ENCODE measurements at places on chromosomes 11 and 22. TPM values are rescaled to one million over a fixed set of nuclear protein-coding genes. Genes with fewer than 3 reads are reported as not detected.

GRCh38 chr11:35907648-35908431, 36.0 kb upstream of the LDLRAD3 start:
- DNase-seq: no peak
- H3K27ac ChIP-seq: no peak overlapping the region
- H3K36me3 ChIP-seq: peaks cover 2% of the 10 kb centered on the region
- H3K4me1 ChIP-seq: no peaks in the 10 kb centered on the region

GRCh38 chr22:39003165-39003638, 10.9 kb upstream of the APOBEC3C start:
- peak; percentile 86 for DNase-seq
- no peaks in the 10 kb centered on the region for H3K36me3 ChIP-seq
- H3K27ac ChIP-seq: no peak overlapping the region
- no peaks in the 10 kb centered on the region for H3K27me3 ChIP-seq
- H3K4me3 ChIP-seq: no peak overlapping the region
- peaks cover 9% of the 10 kb centered on the region for H3K4me1 ChIP-seq

- no peak for DNase-seq
- H3K27me3 ChIP-seq: no peaks in the 10 kb centered on the region
- H3K36me3 ChIP-seq: peaks cover 1% of the 10 kb centered on the region
Observed at GRCh38 chr22:21947040-21948014, 5.3 kb downstream of the PPM1F start.

GRCh38 chr11:2673250-2673610, 26.6 kb downstream of the KCNQ1OT1 start:
- no peak overlapping the region for H3K4me3 ChIP-seq
- no peaks in the 10 kb centered on the region for H3K4me1 ChIP-seq
- H3K36me3 ChIP-seq: no peaks in the 10 kb centered on the region

DNA sequence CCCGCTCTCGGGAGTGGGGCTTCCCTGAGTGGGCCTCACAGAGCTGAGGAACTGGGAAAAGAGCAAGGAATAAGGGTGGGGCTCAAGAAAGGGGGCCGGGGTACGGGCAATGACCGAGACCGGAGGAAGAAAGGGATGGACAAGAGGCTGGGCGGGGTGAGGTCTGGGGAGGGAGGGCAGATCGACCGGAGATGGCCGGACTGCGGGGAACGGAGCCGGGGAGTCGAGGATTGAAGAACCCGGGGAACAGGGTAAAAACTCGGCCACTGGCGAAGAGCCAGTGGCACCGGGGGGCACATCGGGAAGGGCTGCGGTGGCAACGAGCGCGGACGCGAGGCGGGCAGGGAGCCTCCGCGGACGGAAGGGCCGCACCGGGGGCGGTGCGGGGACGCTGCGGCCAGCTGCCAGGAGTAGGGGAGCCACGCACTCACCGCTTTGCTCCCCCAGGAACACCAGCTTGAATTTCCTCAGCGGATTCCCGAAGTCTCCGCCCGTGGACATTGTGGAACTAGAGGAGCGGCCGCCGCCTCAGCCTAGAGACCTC, 667 bp downstream of the RAB6A start:
- no peaks in the 10 kb centered on the region for H3K27me3 ChIP-seq
- H3K36me3 ChIP-seq: peaks cover 3% of the 10 kb centered on the region
- H3K4me3 ChIP-seq: peak overlapping the region; percentile 88
- H3K4me1 ChIP-seq: peaks cover 38% of the 10 kb centered on the region
- peak overlapping the region; percentile 69 for H3K27ac ChIP-seq

DNA sequence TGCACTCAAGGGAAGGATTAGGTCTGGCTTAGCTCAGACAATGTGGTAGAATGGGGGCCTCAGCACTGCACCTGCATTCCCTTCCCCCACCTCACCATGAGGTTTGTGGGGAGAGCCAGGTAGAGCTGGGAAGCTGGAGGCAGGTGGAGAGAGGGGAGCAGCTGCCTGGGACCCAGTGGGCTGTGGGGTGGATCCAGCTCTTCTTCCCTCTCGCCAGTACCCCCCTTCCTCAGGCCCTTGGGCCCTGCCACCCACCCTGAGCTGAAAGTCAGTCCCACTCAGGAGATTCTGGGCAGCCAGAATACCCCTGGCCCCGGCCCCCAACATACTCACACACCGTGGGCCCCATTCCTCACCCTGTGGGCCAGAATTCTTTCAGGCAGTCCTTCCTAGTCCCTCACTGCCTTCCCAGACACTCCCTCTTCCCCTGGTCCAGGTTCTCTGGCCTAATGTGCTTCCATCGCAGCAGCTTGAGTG, 3.1 kb upstream of the POLD4 start:
- peaks cover 32% of the 10 kb centered on the region for H3K4me1 ChIP-seq
- DNase-seq: no peak
- H3K27me3 ChIP-seq: no peaks in the 10 kb centered on the region
- peak overlapping the region; percentile 20 for H3K4me3 ChIP-seq
- H3K27ac ChIP-seq: peak overlapping the region; percentile 75

- H3K36me3 ChIP-seq: no peaks in the 10 kb centered on the region
- DNase-seq: no peak
- H3K27ac ChIP-seq: no peak overlapping the region
- H3K4me1 ChIP-seq: no peaks in the 10 kb centered on the region
Observed at GRCh38 chr22:23356094-23356493, 175.8 kb downstream of the BCR start.

- no peak overlapping the region for H3K4me3 ChIP-seq
- H3K4me1 ChIP-seq: peaks cover 21% of the 10 kb centered on the region
- peak overlapping the region; percentile 11 for H3K27ac ChIP-seq
- no peaks in the 10 kb centered on the region for H3K27me3 ChIP-seq
Observed at GRCh38 chr11:72411623-72412419, 22.5 kb downstream of the CLPB start.

DNA sequence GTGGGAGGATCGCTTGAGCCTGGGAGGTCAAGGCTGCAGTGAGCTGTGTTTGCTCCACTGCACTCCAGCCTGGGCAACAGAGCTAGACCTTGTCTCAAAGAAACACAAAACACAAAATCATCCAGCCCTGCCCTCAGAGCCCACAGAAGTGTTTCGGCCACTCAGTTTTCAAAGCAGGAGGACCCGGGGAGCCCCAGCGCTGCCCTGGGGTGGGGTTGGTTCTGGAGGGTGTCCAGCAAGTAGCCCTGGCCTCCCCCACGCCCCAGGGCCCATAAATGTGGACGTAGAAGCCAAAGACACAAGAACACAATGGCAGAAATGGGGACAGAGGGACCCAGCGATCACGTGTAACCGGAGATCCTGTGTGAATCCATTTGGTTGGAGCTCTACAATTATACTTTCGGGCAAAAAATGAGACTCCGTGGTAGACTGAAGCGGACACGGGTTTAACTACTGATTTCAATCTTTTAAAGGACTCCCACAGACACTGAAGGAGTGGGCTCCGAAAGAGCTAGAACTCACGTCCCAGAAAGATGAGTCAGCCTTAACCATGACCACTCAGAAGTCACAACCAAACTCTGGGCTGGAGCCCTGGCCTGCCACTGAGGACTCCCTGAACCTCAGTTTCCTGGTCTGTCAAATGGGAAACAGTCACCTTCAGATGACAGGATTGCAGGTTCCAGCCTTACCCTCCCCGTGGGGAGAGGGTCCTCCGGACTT, 9.0 kb upstream of the CYTH4 start:
- no peaks in the 10 kb centered on the region for H3K27me3 ChIP-seq
- no peak overlapping the region for H3K27ac ChIP-seq
- no peaks in the 10 kb centered on the region for H3K36me3 ChIP-seq
- no peak for DNase-seq

DNA sequence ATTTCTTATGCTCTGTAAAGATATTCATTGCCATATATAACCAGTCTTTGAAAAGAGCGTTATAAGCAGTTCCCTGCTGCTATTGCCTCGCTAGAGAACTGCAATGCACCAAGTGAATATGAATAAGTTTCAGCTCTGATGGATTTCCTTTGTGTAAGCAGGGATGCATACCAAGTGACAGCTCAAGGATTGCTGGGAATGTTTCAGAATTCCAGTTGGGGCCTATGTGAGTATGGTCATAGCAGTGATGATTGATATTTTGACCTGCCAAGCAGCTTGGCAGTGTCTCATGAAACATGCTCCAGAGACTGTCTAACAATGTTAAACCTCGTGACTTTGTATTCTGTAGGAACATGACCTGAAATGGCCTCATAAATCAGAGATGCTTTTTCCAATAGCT, 312.6 kb downstream of the C11orf87 start:
- peaks cover 2% of the 10 kb centered on the region for H3K27me3 ChIP-seq
- H3K4me1 ChIP-seq: no peaks in the 10 kb centered on the region
- no peaks in the 10 kb centered on the region for H3K36me3 ChIP-seq
- DNase-seq: no peak
- H3K27ac ChIP-seq: no peak overlapping the region

- no peak for DNase-seq
- H3K4me3 ChIP-seq: no peak overlapping the region
- no peak overlapping the region for H3K27ac ChIP-seq
- no peaks in the 10 kb centered on the region for H3K36me3 ChIP-seq
Observed at GRCh38 chr22:17569971-17570511, 6.7 kb downstream of the SLC25A18 start.

DNA sequence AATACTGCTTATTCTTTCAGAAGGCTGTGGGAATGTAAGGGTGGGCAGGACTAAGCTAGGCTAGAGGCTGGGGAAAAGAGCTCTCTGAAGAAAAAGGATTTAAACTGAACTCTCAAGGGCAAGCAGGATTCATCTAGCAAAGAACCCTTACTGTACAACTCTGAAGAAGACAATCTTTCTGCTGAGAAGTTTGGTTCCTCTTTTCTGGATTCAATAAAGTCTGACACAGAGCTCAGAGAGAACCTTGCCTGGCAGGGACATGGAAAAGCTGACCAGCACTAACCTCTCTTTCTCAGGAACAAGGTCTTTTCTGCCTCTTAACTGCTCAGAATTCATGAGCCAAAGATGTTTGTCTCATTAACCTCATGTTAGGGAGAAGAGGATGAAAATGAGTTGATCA, 388.4 kb upstream of the DDI1 start:
- H3K4me3 ChIP-seq: no peak overlapping the region
- H3K27me3 ChIP-seq: peaks cover 1% of the 10 kb centered on the region
- no peaks in the 10 kb centered on the region for H3K4me1 ChIP-seq
- no peaks in the 10 kb centered on the region for H3K36me3 ChIP-seq

DNA sequence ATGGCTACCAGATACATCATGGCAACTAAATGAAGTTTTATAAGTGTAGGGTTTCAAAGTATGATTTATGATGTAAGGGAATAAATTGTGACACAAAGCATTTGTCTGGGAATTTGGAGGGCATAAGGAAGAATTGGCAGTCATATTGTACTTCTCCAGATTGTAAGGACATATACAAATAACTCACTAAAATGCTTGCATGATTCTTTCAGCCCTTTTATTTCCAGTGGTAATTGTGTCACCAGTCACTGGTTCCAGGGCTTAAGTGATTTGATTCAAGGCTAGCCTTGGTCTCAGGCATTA, 299.4 kb upstream of the ANO5 start:
- H3K27ac ChIP-seq: no peak overlapping the region
- H3K36me3 ChIP-seq: no peaks in the 10 kb centered on the region
- DNase-seq: no peak
- no peaks in the 10 kb centered on the region for H3K4me1 ChIP-seq
- no peak overlapping the region for H3K4me3 ChIP-seq

- peak overlapping the region; percentile 59 for H3K27ac ChIP-seq
- H3K36me3 ChIP-seq: no peaks in the 10 kb centered on the region
- H3K4me3 ChIP-seq: no peak overlapping the region
Observed at GRCh38 chr22:21942407-21943343, 10.0 kb downstream of the PPM1F start.

- no peak for DNase-seq
- no peak overlapping the region for H3K27ac ChIP-seq
Observed at GRCh38 chr11:60919320-60919719, 4.9 kb upstream of the TMEM132A start.

- H3K27ac ChIP-seq: no peak overlapping the region
- H3K4me3 ChIP-seq: no peak overlapping the region
- H3K36me3 ChIP-seq: no peaks in the 10 kb centered on the region
- DNase-seq: no peak
Observed at GRCh38 chr11:7696424-7696823, 9.9 kb downstream of the OVCH2 start.

GRCh38 chr11:131235328-131236298, 134.8 kb upstream of the NTM start:
- H3K4me3 ChIP-seq: no peak overlapping the region
- H3K27ac ChIP-seq: no peak overlapping the region
- no peak for DNase-seq

DNA sequence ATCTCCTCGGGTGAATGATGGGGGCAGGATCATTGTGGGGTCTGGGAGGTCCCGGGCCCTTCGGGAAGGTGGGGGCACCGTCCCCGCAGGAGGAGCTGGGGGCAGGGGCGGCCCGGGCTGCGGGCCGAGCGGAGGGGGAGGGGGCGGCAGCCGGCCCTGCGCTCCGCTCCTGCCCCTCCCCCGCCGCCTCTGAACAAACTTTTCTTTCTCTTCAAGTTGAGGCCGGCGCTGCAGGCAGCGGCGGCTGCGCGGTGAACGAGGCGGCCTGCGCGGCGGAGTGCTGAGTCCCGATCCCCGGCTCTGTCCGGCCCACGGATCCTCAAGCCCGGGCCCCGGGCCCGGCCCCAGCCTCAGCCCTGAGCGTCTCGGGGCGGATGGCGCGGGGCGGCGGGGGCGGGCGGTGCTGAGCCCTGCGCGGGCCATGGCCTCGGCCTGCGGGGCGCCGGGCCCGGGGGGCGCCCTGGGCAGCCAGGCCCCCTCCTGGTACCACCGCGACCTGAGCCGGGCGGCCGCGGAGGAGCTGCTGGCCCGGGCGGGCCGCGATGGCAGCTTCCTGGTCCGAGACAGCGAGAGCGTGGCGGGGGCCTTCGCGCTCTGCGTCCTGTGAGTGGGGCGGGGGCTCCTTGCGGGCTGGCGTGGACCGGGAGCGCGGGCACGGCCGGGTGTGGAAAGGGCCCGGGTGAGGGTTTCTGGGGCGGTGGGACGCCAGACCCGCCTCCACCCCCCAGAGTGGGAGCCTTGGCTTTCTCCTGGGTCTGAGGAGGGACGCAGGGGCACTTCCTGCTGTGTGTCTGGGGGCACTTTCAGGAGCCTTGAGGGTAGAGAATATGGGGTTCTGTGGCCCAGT, at the start of gene INPPL1:
Gene INPPL1, plus strand, starts transcription at position 204 of the 847 bp plus-strand sequence. Its CDS starts 218 bp downstream, at position 422.
- peak within 1 kb of the TSS; percentile 92 for H3K4me3 ChIP-seq
- H3K36me3 ChIP-seq: peaks cover 11% of the 10 kb centered on the region
- peak within 1 kb of the TSS; percentile 88 for H3K27ac ChIP-seq
- peaks cover 20% of the 10 kb centered on the region for H3K4me1 ChIP-seq
- DNase-seq: peak; percentile 50

- no peaks in the 10 kb centered on the region for H3K4me1 ChIP-seq
- H3K27me3 ChIP-seq: no peaks in the 10 kb centered on the region
- H3K27ac ChIP-seq: no peak overlapping the region
- H3K4me3 ChIP-seq: no peak overlapping the region
- no peak for DNase-seq
Observed at GRCh38 chr11:118799372-118799771, 8.4 kb upstream of the DDX6 start.

DNA sequence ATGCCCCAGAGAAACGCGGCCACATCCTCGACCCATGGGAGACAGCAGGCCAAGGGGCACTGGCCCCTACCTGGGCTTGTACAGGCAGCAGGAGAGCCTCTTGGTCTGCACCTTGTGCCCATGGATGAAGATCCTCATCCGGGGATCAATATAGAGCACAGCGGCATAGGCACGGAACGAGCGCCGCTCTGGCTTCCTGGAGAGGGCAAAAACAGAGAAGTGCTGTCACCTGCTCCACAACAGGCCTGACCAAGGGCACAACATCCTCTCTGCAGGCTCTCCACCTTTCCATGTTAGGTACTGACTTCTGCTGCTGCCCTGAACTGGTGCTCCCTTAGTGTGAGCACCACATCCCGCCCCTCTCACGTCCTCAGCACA, 27.2 kb downstream of the MORC2 start:
- H3K27ac ChIP-seq: peak overlapping the region; percentile 73
- H3K36me3 ChIP-seq: peaks cover 53% of the 10 kb centered on the region

The HTR3A gene
- total RNA-seq: not detected

The SCN2B gene
- total RNA-seq: not detected

The CDK2AP2 gene
- 55.1 TPM for total RNA-seq

The FAM111B gene
- total RNA-seq: 22.6 TPM

The SPI1 gene
- total RNA-seq: not detected

The KDM4E gene
- total RNA-seq: not detected

The SPDYC gene
- total RNA-seq: not detected

The H19 gene
- total RNA-seq: not detected

The XKR3 gene
- total RNA-seq: not detected
